ENCODE measurements at places on chromosomes 13 and 19.

- DNase-seq, result no peak
Observed at GRCh38 chr13:43963726-43964125, 84.0 kb downstream of the LACC1 start.

DNA sequence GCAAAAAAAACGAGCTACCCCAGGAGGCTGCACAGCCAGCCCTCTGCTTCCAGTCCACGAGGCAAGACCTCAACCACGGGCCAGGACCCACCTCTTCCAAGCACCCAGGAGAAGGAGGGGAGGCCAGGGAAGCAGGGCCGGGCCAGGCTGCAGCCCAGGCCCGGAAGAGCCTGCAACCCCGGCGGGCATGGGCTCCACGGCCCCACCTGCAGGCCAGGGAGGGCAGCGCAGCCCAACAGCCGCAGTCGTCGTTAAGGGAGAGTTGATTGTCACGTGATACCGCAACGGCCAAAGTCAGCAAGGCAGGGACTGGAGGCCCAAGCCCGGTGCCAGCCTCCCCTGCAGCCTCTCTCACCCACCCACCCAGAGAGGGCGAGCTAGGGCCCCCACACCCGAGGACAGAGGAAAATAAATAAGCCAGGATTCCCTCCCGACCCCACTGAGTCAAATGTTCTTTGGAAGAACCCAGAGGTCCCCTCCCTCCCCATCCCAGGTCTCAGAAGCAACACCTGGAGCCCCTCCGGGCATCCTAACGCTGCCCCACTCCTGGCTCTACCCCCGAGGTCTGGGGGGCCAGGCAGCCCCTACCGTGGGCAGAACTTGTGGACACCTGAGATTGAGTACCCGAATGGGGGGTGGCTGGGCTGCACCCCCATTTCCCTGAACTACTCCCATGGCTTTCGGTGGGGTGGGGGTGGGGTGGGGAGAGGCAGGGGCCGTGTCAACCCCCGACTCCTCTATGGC, 5.2 kb upstream of the REXO1 start:
- DNase-seq, result peak; percentile 55

DNA sequence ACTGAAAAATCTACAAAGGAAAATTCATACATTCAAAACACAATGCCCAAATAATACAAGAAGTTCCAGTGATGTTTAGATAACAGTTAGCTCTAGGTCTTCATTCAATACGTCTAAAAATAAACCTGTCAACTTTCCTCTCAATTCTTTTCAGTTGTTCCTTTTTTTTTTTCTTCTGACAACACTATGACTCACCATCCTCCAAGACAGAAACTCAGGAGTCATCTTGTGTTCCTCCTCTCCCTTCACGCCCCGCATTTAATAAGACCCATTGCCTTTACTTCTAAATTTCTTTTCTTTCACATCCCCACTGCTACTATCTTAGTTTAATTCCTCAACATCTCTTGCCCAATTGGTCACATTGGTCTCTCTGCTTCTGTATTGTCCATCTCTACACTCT, 759.9 kb downstream of the GPC5 start:
- no peak for DNase-seq

- DNase-seq, result no peak
Observed at GRCh38 chr13:31380715-31381114, 180.9 kb downstream of the B3GLCT start.

DNA sequence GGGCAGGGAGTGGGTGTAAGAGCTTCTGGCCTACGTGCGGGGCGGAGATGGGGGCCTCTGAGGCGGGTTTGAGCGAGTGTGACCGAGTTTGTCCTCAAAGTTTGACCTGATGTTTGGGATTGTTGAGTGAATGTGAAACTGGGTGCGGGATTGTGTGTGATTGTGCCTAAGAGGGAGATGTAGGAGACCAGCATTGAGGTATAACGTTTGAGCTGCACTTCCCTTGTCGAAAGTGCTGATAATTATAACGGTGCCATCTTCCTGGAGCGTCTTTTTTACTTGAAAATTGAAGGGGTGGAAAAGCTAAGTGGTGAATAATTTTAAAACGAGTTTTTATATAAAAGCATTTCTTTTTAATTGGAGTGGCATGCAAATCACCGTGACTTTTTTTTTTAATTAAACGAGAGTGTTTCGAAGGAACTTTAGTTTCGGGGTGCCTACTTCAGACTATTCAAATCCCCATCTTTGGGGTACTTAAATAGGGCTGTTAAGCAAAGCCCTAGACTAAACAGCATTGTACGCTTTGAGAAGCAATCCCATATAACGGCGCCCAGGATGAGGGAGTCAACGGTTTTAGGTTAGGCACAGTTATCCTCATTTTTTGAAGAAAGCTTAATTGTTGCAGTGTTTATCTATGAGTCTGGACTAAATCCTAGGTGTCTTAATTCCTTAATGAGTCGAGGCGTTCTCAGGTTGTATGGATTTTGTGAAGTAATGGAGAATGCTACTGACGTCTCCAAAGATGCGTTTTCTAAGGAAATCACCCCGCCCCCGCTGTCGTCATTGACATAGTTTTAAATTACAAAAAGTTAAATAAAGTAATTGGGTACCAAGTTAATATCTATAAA, 594 bp downstream of the ZNF146 start:
- no peak for DNase-seq

DNA sequence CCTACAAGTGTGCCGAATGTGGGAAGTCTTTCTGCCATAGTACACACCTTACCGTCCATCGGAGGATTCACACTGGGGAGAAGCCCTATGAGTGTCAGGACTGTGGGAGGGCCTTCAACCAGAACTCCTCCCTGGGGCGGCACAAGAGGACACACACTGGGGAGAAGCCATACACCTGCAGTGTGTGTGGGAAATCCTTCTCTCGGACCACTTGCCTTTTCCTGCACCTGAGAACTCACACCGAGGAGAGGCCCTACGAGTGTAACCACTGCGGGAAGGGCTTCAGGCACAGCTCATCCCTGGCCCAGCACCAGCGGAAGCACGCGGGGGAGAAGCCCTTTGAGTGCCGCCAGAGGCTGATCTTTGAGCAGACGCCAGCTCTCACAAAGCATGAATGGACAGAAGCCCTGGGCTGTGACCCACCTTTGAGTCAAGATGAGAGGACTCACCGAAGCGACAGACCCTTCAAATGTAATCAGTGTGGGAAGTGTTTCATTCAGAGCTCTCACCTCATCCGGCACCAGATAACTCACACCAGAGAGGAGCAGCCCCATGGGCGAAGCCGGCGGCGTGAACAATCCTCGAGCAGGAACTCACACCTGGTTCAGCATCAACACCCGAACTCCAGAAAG, 10.3 kb upstream of the ERVK3-1 start:
- no peak for DNase-seq

- no peak for DNase-seq
Observed at GRCh38 chr19:52206481-52206880, 16.6 kb downstream of the PPP2R1A start.

GRCh38 chr13:110361365-110361911, 54.4 kb downstream of the COL4A2 start:
- no peak for DNase-seq

GRCh38 chr13:77583581-77583980, 48.1 kb downstream of the SCEL start:
- no peak for DNase-seq

DNA sequence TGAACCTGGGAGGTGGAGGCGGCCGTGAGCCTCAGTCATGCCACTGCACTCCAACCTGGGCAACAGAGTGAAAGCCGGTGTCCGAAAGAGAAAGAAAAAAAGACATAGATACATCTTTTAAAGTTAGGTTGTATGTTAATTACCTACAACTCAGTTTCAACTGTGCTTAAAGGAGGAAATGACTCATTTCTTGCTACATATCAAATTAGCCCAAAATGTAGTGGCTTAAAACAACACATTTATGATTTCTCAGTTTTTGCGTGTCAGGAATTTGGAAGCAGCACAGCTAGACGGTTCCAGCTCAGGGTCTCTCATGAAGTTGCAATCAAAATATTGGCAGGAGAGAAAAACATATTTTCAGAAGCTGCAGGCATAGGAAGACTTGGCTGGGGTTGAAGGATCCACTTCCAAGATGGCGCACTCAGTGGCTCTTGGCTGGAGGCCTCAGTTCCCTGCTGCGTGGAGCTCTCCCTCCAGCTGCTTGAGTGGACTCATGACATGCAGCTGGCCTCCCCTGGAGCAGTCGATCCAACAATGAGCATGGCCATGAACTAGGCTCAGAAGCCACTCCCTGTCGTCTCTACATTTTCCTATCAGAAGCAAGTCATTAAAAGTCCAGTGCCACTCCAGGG, 7.1 kb downstream of the LDLR start:
- DNase-seq, result no peak

DNA sequence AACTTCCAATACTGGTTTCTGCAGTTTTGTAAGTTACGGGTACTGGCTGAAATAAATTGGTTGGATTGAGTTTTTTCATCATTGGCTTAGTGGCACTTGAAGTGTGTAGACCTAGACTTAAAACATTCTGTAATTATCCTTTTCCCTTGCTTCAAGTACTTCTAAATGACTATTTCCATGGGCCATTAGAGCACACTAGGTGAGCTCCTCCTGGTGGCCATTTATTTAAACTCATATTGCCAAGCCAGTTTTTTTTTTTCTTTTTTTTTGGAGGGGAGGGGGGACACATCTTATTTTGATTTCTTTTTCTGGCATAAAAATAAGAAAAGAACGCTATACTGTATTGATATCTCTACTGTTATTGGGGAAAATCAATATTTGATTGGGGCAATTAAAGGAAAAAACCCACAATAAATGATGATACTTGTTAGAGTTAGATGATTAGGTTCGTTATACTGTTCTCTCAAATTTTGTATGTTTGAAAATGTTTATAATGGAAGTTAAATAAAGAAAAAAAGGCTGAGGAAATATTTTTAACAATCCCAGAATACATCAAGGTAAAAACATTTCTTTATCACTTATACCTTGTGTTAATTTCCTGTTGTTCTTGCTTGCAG, 82.9 kb downstream of the PDS5B start:
- no peak for DNase-seq

- no peak for DNase-seq
Observed at GRCh38 chr13:19573120-19573716, 11.9 kb upstream of the TPTE2 start.

DNA sequence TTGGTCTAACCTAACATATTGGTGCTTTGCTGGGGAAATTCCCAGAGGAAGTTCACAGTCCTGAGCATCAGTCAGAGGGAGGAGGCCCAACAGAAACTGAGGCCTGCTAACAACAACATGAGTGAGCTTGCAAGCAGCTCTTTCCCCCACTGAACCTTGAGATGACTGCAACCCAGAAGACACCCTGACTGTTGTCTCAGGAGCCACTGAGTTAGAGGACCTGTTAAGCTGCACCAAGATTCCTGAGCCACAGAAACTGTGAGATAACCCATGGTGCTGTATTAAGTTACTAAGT, 193.2 kb upstream of the UBL3 start:
- no peak for DNase-seq

DNA sequence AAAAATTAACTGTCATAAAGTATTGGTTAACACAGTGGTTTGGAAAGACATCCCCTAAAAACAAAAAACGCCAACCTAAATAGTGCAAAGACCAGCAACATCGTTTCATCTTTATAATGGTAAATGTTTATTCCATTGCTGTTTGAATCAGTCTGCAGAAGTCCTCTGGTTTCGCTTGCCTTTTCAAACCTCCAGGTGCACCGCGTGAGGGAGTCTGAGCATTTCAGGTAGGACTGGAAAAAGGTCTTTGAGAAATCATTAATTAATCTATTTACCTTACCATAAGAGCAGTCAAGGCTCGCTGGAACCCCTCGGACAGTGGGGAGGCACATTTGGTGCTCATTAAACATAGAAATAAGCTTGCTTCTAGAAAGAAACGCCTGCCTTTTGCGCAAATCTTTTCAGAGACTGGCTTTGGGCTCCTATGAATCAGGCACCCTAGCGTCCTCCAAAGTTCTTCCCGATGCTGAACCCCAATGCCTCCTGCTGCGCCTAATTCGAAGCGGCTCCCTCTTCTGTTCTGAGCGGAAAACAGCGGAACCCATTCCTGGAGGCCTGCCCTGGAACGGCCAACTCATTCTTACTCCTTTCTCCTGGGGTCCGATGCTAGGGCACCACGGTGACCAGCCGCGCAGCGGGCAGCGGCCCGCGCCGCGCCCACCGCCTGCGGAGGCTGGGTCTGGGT, 951 bp upstream of the MTUS2 start:
- DNase-seq, result no peak

GRCh38 chr13:79392882-79393563, 13.0 kb downstream of the RBM26 start:
- DNase-seq, result no peak

- DNase-seq, result no peak
Observed at GRCh38 chr13:31154939-31155338, 6.8 kb downstream of the HSPH1 start.

- DNase-seq, result no peak
Observed at GRCh38 chr13:70330697-70331361, 222.6 kb upstream of the KLHL1 start.

DNA sequence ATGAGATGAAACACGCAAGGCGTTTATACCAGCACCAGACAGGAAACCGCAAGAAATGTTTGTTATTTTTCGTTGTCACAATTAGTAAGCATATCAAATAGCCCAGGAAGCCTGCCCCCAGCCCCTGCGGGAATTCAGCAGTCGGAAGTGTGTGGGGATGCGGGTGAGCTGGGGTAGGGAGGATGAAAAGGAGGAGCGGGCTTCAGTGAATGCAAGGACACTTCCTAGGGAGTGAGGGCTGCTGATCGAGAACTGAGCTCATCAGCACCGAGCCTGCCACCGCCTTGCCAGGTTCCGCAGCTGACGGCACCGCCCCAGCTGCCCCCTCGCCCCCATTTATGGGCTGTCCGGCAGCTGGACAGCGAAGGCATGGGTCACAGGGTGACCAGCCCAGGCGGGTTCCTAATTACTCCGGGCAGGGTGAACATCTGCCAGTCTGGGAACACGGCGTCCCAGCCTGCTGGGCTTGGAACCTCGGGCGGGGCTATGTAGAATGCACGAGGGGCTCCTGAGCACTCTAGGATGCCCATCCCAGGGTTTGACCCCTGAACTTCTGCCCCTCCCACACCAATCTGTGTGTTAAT, 1.6 kb upstream of the BEST2 start:
- DNase-seq, result no peak

- DNase-seq, result no peak
Observed at GRCh38 chr13:113749967-113750366, 9.1 kb upstream of the TMEM255B start.

DNA sequence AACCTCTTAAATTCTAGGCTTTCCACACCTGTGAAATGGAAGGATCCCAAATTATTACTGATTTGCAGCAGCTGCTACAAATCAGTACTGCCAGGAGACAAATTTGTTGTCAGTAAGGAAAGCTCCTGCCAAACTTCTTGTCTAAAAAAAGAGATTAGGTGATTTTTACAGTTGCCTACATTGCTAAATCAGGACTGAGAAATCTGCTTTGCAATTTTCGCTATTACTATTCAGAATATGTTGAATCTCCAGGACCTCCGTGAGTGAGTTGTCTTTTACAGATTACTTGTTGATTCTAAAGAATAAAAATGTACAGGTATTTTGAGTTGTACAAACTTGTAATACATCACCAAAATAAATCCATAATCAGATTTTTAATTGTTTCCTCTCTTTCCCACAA, 1815.9 kb downstream of the PCDH9 start:
- no peak for DNase-seq

DNA sequence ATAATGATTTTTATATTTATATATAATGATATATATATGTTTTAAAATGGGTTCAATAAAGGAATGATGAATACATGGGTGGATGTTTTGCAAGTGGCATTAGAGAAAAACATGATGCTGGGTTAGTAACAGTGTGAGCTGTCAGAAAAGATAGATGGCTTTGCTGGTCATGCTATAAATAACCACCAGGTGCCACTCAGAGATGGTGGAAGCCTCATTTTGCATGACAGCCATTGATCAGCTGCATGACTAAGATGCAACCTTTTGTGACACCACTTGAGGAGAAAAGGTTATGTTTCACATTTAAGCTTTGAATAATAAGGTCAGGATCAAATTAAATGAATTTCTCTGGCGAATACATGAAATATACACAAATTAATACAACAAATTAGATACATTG, 737.7 kb downstream of the PCDH9 start:
- no peak for DNase-seq
